ENCODE measurements at places on chromosomes 3 and 15.

GRCh38 chr15:48688493-48688892 lies 43.0 kb upstream of the FBN1 start:
- no peak for DNase-seq

DNA sequence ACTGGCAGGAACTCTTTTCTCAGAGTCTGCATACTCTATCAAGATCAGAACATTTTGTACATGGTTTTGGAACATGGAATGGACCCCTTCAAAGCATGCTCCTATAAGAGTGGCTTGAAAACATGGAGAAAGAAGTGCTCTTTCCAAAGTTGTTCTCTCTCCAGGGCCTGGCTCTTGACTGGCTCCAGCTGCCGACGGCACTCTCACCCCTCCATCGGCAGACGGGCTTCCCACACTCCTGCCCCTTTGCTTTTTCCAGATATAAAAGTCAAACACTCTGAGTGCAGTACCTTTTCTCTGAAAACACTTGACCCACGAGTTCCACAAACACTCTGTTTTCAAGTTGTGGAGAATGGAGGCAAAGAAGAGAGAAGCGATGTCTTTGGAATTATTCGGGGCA lies 72.5 kb upstream of the ONECUT1 start:
- DNase-seq, result no peak

DNA sequence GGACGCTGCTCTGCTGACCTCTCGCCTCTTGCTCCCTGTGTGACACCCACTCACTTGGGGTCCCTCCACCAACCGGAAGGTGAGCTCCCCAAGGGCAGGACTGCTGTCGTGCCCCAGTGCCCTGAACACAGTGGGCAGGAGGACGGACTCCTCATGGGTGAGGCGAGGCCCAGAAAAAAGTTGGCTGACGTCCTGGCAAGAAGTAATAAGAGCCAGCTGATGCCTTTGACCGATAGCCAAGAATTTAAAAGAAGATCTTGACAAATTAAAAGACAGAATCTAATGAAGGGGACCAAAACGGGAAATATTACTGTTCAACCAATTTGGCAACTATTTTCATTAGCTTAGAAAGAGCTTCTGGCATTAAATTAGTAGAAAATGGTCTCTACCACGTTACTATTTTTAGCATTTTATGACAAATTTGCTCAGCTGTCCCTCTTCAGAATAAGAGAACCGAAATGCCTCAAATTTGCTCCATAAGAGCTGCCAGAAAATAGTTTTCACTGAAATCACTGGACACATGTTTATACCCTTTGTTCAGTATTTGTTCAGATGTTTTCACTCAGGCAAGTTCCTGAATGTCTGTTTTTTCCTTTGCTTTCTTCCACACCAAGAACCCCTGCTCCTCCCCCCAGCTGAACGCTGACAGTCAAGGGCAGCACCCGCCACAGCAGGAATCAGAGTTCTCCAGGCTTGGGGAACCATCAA lies 60.5 kb downstream of the XXYLT1 start:
- DNase-seq, result no peak

GRCh38 chr3:141370065-141370533 lies 1.8 kb downstream of the ZBTB38 start:
- peak; percentile 79 for DNase-seq

DNA sequence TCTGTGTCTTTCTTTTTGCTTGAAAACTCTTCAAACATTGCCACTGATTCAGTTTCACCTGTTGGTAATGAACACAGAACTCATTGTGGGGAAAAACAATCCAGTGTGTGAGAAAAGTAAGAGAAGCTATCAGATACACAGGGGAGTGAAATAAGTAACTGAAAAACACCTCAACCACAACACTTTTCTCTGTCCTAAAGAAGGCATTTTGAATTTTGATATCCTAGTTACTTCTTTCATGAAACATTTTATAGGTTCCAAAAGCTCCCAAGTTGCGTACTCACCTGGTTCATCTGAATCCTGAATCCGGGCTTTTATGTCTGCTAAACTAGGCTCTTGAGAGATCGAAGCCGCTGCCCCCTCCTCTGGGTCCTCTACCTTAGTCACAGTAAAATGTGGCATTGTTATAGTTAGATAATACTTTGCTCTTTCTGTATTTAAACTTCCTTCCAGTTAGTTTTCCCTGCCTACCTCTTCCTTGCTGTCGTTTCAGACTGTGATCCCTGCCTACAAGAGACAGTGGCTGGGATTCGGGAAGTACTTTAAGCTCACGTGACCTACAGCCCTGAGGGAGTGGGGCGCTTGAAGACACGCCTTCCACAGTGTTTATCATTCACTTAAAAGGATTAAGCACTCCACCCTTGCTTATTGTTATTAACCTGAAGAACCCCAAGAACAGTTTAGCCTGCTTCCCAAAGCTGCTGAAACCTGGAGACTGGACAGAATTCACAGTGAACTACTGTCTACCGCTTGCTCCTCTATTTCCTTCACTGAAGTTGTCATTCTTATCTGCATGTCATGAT lies 19.1 kb downstream of the SLC12A6 start:
- peak; percentile 60 for DNase-seq

GRCh38 chr3:119548341-119548740 lies 11.1 kb downstream of the CD80 start:
- DNase-seq, result no peak

GRCh38 chr3:9214185-9214584 lies 35.3 kb downstream of the SRGAP3 start:
- DNase-seq, result no peak

- DNase-seq, result no peak
Observed at GRCh38 chr15:77825546-77825945, 192.8 kb upstream of the LINGO1 start.

DNA sequence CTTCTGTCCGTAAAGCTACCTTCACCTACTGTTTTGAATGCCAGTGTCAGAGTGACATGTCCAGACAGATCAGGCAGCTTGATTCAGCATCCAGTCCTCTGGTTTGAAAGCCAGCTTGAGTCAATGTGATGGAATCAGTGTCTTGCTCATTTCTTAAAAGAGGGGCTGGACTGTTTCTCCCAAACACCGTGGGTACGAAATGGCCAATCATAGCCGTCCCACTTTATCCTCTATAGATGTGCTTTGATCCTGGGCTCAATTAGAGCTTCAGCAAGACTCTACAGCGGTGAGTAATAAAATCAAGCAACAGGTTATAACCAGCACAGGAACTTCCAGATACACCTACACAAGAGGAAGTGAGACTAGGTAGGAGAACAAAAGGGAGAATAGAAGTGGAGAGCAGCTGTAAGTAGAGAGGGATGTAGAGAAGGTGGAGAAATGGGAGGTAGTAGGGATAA lies 17.0 kb upstream of the OR5K1 start:
- no peak for DNase-seq

DNA sequence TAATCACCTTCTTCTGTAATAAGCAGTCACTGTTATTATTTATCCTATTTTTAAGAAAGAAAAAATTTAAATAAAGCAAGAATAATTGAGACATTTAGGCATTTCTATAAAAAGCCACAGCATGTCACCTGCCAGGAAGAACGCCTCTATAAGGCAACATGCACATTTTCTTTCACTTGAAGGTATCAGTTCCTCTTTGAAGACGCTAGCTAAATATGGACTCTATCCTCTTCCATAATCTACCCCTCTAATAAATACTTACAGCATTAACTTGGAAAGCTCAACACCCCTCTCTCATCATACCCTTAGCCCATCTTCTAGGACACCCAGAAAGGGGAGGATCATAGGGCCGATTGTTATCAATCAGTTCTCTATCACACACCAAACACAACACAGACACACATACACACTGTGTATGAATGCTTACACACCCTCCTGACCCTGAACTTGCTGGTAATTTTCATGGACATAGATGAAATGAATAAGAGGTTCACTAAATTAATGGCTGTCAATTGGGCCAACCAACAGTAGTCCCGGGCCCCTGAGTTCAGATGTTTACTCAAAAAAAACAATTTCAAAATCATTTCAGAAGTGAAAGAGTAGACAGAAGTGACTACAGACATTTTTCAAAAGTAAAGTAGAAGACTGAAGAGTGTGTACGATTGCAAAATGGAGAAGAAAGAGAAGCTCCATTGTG lies 102.5 kb downstream of the ZMAT3 start:
- no peak for DNase-seq

DNA sequence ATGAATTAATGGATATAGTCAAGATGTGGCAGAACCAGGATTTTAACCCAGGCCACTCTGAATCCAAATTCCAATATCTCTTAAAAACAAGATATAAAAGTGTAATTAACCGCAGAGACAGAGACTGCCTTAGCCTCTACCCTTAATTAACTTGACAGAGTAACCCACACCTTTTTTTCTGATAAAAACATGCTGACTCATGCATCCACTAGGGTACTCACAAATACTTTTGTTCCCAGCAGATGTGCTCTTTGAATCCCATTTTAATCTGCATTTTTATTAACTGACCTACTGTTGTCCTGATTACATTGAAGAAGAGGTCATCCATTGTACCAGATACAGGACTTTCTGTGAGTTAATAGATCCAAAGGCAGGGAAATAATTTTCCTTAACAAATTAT lies 278.3 kb downstream of the CHL1 start:
- no peak for DNase-seq

DNA sequence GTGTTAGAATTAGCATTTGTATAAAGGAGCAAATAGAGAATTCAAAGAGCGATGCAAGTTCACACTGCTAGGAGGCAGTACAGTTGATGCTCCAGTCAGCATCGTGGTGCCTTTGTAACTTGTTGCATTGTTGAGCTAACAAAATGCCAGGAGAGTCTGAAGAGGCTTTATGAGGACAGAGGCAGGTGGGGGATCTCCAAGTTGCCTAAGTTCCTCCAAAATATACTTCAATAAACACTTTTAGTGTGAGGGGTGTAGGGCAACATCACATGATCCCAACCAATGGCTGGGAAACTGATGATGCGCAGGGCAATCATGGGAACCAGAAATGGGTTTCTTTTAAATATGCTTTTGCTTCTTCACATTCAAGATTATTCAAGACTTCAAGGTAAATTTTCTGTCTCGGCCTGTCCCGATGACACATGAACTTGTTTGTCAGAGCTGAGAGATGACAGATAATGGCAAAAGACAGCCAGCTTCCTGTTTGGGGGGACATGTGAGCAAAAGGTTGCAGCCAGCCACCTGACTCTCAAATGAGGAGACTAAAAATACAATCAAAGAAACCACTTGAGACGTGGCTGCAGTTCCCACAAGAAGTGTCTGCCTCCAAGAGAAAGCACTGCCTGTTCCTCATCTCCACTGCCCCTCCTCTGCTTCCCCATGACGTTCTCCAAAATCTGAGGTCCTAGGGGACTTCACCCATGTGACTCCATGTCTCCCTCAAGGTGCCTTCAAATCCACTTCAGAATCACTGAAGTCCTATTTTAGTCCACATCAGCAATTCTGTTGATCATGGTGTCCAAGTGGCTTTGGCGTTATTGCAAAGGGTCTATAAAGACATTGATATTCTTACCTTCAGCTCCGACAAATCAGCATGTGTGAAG lies 39.3 kb downstream of the KLHL6 start:
- no peak for DNase-seq

- no peak for DNase-seq
Observed at GRCh38 chr3:125403789-125404188, 28.7 kb upstream of the ZNF148 start.

DNA sequence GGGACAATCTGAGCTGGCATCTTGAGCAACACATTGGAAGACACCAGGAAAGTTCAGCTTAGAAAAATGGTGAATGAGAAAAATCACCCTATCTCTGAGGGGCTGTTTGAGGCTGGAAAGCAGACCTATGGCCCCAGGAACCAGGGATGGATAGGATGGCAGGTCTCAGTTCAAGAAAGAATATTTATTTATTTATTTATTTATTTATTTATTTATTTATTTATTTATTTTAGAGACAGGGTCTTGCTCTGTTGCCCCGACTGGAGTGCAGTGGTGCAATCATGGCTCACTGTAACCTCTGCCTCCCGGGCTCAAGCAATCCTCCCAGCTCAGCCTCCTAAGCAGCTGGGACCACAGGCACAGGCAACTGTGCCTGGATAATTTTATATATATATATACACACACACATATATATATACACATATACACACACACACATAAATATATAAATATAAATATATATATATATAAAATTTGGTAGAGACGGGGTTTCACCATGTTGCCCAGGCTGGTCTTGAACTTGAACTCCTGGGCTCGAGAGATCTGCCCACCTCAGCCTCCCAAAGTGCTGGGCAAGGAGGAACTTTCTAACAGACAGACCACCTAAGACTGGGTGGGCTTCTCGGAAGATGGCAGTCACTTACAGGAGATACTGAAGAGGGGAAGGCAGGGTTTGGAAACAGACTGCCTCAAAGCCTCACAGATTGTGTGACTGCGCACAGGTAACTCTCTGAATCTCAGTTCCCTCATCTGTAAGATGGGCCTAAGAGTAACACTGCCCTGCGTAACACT lies 29.7 kb downstream of the CCDC13 start:
- peak; percentile 5 for DNase-seq

GRCh38 chr3:48991851-48992545 lies 2.0 kb downstream of the P4HTM start:
- no peak for DNase-seq

DNA sequence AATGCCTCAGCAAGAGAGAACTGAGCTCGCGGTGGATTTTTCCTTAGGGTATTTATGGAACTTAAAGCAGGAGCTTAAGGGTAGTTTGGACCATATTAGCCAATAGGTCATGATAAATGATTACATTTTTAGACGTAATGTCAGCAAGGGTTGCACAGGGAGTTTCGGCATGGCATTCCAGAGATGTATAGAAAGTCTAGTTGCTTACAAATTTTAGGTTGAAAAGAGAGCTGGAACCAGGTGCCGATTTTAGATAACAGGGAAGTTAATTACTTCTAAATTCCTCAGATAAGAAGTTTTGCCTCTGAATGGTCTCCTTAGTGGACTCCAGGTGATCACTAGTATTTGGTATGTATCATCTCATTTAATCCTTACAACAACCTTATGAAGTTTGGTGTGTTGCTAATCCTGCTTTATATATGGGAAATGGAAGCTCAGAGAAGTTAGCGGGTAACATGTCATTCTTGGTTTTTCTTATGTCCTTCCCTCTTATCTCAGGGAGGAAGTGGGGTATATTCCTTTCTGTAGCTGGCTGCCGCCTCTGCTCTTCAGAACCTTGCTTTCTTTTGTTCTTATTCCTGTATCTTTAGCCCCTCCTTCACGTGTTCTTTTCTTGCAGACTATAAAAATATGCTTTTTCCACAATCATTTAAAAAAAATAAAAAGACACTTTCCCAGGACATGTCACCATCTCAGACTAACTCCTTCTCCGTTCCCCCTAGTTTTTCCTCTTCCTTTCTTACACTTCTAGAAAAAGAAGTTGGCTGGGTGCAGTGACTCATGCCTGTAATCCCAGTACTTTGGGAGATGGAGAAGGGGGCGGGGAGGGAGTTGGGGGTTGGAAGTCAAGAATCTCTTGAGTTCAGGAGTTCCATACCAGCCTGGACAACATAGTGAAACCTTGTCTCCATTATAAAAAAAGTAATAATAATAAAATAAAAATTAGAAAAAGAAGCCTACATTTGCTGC lies 25.7 kb downstream of the IQGAP1 start:
- DNase-seq, result no peak

GRCh38 chr3:16063603-16064002 lies 110.9 kb upstream of the GALNT15 start:
- DNase-seq, result peak; percentile 85

- no peak for DNase-seq
Observed at GRCh38 chr15:81386947-81387346, 12.9 kb upstream of the TMC3 start.

- no peak for DNase-seq
Observed at GRCh38 chr15:92719021-92719420, 63.4 kb upstream of the FAM174B start.

GRCh38 chr3:143973259-143974021 lies 1.8 kb downstream of the DIPK2A start:
- peak; percentile 9 for DNase-seq

- DNase-seq, result no peak
Observed at GRCh38 chr3:11291808-11292207, 19.6 kb downstream of the ATG7 start.
